ENCODE measurements at places on chromosomes 5 and 9.

DNA sequence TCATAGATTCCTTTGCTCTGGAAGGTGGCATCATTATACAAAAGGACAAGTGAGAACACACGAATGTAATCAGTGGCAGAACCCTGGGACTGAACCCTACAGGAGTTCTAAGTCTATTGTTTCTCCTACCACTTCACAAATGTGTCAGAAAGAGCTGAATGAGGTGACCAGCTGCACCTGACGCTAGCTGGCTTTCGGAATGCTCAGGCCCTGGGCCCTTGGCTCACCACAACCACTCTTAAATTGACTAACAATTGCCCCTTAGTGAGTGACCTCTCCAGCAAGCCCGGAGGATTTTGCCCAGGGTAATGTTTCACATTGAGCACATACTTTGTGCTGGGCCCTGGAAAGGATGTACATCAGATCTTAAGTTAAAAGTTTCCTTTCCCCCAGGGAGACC lies 41.2 kb upstream of the ABCA1 start:
- no peak for DNase-seq

GRCh38 chr9:8604201-8604600 lies 804.6 kb upstream of the DMAC1 start:
- no peak for DNase-seq

DNA sequence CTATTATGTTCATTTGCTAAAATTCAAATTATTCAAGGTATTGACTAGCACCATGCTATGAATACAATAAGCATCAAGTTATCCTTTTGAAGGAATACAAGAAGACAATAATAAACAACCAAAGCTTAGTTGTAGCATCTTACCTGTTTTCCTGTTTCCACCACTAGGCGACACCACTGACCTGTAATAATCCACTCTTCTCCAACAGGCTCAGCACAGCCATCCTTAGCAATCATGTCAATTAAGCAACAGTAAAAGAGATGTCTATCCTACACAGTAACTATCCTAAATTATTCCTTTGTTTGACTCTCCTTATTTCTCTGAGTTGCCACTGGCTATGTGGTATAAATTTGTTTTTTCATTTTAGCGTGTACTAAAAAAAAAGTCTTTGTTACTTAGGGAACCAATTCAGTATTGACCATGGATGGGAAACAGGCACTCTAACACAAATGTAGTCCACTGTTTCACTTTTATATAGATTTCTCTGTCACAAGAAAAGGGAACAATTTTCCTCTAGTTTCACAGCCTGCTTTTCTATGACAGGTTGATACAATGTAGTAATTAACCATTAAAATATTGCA lies 46.2 kb downstream of the PCA3 start:
- DNase-seq, result peak; percentile 68

- DNase-seq, result no peak
Observed at GRCh38 chr9:98933890-98934289, 9.8 kb upstream of the COL15A1 start.

DNA sequence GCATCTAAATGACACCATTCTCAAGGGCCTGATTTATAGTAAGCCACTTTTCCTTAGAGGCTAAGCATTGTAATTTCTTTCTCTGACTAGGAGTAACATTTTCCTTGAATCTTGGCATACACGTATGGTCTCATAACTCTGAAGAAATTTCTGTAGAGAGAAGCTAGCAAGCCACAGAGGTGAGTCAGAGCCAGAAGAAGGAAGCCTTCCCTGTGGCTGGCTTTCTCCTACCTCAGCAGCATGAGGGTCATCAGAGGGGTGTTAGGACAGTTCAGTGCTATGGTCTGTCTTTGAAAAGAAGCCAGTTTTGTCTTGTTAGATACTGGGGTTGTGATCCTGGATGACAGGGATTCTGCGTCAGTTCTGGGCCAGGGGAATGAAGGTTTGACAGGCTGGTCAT lies 3.2 kb downstream of the SNX30 start:
- no peak for DNase-seq

DNA sequence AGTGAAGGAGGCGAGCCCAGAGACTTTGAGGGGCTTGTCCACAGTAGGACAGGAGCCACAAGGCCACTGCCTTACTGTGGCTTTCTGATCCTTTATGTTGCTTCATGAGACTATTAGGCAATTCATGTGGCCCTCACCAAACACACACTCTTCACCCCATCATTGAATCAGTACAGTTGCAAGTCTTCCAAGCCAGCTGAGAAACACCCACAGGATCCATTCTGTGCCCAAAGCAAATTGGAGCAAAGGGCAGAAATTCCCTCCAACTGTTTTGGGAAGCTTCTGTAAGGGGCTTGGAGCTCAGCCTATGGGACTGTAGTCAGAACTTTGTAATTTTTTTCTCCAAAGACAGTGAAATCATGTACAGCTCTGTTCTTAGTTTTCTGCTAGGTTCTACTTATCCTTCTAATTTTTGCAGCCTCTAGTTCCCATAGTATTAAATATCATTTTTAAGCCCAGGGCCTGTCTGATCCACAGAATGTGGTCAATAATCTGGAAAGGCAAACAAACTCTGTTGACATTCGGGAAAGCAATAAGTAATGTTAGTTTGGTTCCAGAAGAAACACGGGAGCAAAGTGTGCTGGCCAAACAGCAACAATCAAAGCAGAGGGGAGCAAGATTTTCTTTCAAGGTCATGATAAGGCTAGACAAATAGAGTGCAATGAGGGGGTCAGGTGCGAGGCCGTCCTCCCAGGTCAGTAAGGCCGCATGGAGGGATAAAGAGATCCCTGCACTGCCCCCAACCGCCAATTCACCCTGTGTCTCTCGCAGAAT lies 47.0 kb downstream of the UBE2QL1 start:
- no peak for DNase-seq

DNA sequence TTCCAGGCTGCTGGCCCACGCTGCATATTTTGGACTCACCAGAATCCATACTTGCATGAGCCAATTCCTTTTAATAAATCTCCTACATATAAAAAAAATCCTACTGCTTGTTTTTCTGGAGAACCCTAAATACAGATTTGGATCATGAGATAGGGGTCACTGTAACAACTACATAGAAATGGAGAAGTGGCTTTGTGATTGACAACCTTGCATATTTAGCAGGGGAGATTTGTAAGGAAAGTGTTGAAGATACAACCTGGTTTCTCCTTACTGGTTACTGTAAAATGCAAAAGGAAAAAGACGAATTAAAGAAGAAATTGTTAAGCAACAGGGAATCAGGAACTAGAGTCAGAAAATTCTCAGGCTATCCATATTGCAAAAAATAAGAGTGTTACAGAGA lies 74.8 kb downstream of the HABP4 start:
- no peak for DNase-seq

- no peak for DNase-seq
Observed at GRCh38 chr5:138024117-138024516, 8.8 kb downstream of the FAM13B start.

- DNase-seq, result no peak
Observed at GRCh38 chr9:113387560-113388230, 10.9 kb upstream of the HDHD3 start.

DNA sequence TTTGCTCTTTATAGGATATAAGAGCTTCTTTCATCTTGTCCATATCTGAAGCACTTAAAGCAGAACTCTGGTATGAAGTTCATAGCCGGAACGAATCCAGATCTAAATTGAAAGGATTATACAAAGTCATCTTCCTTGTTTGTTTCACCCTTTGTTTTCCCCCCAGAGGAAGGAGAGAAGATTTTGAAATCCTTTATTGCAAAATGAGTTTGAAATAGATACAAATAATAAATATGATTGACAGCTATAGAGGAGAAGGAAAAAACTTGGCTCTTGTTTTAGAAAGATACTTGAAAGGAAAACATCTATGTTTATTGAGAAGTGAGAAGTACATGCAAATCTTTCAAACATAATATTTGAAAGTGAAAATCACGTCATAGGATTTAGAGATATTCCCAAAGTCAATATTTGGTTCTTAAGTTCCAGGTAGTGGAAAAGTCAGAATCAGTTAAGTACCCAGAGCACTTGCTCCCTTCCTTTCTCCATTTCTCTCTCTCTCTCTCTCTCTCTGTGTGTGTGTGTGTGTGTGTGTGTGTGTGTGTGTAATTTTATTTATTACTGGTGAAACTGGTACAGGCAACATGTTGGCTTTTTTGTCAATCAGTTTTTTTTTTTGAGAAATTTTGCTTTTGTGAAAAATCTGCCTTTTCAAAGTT lies 27.2 kb downstream of the PAM start:
- DNase-seq, result no peak

- DNase-seq, result peak; percentile 73
Observed at GRCh38 chr5:149549461-149550267, 1.6 kb downstream of the CSNK1A1 start.

DNA sequence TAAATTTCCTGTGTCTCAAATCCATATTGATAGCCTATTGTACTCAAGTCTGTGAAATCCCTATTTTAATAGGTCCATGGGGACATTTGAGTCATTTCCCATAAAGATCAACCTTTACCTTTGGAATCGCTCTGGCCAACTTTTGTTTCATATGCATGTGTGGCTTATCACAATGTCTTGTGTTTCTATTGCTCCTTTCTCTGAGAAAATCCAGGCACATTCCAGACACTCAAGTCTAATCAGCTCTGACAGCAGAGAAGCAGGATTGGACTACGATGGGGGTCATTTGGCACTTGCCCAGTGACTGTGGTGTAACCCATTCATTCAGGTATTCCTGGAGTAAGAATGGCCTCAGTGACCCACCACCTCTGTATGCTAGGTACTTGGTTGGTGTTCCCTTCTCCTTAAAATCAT lies 48.4 kb downstream of the ACTBL2 start:
- DNase-seq, result no peak

- DNase-seq, result peak; percentile 52
Observed at GRCh38 chr5:154370813-154371212, 75.0 kb upstream of the SAP30L start.

DNA sequence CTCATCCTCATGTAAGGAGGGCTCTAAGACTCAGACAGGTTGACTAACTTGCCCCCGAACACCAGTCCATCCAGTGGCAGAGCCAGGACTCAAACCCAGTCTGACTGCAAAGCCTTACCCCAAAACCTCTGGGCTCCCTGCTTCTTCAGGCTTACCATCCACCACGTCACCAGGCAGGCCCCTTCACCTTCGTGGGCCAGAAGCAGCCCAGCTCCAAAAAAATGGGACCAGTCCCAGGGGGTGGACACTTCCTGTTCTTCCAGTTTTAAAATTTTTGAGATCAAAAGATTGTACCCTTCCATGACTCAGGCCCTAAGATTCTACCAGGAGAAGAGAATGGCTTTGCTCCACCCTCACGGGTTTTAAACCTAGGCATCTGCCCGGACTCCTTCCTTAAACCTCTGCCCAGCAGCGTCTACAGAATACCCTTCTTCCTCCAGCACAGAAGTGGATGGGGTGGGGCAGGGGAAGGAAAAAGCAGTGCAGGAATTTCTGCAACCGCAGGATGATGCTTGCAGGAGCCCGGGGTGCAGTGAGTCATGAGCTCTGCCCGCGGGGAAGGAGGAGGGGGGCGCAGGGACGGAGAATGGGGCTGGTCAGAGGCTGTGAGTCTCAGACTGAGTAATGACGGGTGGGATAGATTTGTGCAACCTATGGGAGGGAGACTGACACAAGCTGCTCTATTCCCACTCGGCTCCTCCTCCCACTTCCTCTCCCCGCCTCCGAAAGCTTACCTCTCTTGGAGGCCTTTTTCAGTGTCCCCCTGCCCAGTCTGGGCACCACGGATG lies 50.4 kb upstream of the STXBP1 start:
- DNase-seq, result peak; percentile 60

DNA sequence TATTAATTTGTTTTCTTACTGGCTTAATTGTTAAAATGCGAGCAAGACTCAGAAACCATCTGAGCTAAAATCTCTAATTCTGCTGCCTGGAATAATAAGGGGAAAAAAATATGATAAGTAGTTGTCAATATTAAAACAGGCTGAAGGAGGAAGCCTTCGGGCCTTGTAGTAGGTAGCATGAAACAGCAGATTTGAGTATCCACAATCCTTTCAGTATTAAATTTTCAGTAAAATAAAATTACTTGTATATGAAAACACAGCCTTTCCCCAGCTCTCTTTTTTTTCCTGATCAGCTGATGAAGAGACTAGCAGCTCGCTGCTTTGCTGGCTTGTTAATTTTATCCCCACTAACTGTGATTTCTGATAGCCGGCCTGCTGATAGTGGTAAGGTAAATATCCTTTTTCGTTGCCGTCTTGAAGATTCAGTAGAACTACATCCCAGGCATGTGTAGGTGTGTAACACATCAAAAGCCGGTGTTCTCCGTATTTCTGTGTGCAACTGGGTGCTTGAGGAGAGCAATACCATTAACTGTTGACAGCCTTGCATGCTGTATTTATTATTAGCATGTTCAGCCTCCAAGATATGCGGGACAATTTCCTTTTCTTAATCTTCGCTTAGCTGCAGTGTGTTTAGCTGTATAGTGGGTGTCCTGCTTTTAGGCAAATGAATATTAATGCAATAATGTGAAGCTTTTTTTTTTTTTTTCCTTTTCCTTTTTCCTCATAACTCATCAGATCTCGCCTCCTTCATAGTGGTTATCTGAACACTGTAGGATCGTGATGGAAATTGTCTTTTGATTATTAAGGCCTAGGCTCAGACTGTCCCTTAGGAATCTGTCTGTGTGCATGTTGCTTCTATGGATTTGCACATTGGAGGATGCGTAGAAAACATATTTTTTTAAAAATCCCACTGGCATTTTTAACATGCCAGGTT lies 144.6 kb downstream of the SMARCA2 start:
- DNase-seq, result peak; percentile 36

DNA sequence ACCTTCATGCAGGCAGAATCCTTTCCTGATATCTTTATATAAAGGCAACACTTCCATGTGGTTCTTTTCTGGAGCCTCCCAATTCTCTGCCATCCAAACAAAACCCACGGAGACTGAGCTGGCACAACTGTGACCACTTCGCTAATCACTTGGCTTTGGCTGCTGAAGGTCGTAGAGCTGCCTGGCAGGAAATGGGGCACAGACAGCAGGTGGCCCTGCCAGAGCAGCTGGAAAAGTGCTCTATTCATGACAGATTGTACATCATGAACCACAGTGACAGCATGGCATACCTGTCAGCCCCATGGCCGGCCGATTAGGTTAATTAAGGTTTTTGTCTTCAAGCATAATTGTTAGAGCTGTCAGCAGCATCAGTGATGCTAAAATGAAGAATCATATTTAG lies 141.9 kb upstream of the ANKRD55 start:
- DNase-seq, result no peak

DNA sequence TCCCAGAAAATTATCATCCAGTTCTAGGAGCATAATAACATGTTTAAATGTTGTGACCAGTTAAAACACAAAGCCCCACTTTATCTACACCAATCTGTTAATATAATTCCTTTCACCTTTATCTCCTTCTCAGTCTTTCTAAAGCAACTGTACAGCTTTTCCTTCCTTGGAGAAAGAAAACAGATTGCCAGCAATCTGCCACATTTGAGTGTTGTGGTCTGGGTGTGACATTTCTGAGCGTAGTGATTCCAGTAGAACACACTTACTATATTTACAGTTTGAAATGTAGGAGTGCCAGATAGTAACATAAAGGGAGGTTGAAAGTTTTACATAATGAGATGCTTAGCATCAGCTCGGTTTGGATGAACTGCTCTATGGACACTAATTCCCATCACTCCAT lies 76.1 kb downstream of the KCNN2 start:
- no peak for DNase-seq

- DNase-seq, result no peak
Observed at GRCh38 chr5:103315455-103315854, 56.9 kb downstream of the MACIR start.
